ENCODE measurements at places on chromosomes 5 and 9. TPM values are rescaled to one million over a fixed set of nuclear protein-coding genes. Genes with fewer than 3 reads are reported as not detected.

DNA sequence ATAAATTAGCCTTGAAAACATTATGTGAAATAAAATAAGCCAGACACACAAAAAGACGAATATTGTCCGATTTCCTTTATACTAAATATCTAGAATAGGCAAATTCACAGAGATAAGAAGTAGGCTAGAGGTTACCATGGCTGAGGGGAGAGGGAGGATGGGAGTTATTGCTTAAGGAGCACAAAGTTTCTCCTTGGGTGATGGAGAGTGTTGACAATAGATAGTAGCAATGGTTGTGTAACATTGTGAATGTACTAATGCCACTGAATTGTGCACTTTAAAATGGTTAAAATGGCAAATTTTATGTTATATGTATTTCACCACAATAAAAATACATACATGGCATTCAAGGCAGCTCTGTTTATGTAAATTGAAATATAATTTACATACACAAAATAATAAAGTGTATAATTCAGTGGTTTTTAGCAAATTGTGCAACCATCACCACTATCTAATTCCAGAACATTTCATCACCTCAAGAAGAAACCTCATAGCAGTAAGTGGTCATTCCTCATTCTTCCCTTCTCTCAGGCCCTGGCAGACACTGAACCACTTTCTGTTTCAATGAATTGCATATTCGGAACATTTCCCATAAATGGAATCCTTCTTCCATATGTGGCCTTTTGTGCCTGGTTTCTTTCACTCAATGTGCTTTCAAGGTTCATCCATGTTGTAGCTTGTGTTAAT is 59.2 kb downstream of the NDST1 start:
- H3K27me3 ChIP-seq, result no peaks in the 10 kb centered on the region
- H3K4me3 ChIP-seq, result no peak overlapping the region
- H3K36me3 ChIP-seq, result no peaks in the 10 kb centered on the region
- H3K4me1 ChIP-seq, result no peaks in the 10 kb centered on the region
- H3K27ac ChIP-seq, result peak overlapping the region; percentile 42

DNA sequence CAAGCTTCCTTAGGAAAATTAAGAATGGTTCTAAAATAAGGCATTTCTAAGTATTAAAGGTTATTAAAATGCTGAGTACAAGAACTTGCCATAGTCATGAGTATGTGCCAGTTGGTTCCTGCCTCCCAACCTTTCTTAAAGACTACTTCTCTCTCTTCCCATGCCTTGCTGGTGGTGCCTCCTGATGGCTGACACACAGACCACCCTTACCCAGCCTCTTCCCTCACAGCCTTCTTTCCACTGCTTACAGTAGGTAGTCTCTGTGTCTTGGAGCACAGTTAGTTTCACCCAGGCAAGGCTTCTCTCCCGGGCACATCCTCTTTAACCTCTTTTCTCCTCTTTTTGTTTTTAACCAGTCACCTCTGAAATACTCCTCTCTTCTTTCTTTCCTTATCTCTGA is 20.6 kb upstream of the GPR150 start:
- H3K4me1 ChIP-seq, result peaks cover 5% of the 10 kb centered on the region
- no peaks in the 10 kb centered on the region for H3K27me3 ChIP-seq
- no peaks in the 10 kb centered on the region for H3K36me3 ChIP-seq
- H3K4me3 ChIP-seq, result no peak overlapping the region
- no peak for DNase-seq

DNA sequence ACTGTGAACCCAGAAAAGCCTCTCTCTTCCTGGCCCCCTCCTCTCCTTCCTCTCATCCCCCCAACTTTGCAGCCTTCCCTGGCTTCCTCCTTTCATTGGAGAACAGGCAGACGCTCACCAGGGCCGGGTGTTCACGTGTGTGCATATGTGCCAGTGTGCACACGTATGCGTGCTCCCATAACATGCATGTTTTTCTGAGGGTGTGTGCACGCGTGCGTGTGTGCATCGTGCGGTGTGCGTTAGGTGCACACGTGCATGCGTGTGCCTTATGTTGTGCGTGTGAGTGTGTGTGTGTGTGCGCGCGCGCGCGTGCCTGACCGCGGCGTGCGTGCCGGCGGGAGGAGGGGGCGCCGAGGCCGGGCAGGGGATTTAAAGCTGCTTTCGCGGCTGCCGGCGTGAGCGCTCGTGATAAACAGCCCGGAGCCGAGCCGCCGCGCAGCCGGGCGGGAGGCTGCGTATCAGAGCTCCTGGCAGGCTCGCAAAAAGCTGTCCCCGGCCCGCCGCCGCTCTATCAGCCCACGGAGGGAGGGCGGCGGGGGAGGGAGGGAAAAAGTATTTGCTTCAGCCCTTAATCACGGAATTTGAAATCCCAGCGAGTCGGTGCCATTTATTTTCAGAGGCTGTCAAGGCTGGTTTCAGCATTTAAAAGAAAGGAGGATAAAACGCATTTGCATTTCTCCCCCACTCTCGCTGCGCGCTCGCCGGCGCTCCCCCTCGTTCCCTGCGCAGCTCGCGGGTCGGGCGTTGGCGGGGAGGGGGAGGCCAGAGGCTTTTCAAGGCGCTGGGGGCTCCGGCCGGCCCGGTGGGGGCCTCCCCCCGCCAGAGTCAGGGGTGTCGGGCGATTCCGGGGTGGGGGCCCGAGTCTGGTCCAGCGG is 183.9 kb downstream of the C9orf50 start:
- H3K4me3 ChIP-seq, result peak overlapping the region; percentile 71
- H3K4me1 ChIP-seq, result peaks cover 10% of the 10 kb centered on the region
- H3K27me3 ChIP-seq, result peaks cover 27% of the 10 kb centered on the region
- no peak overlapping the region for H3K27ac ChIP-seq

DNA sequence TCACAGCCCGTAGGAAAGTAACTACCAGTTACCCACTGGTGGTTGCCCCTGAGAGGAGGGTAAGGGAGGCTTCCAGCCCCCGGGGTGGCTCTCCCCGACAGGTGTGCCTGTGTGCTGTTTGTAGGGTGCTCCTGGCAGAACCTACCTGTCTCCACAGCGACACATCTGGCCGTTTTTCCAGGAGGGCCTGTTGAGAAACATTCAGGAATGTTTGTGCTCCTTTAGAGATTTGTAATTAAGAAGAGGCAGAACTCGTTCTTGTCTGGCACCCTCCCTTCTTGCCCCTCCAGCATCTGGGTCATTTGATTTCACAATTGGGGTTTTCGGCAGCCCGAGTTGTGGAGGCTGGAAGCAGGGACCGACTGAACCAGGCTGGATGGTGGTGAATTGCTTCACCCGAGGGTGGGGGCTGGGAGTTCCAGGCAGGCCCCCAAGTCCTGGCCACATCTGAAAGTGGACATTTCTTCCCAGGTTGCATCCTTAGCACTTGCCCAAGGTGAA is 74.2 kb downstream of the WWC1 start:
- H3K27me3 ChIP-seq, result no peaks in the 10 kb centered on the region
- DNase-seq, result no peak
- H3K36me3 ChIP-seq, result no peaks in the 10 kb centered on the region
- H3K27ac ChIP-seq, result no peak overlapping the region

DNA sequence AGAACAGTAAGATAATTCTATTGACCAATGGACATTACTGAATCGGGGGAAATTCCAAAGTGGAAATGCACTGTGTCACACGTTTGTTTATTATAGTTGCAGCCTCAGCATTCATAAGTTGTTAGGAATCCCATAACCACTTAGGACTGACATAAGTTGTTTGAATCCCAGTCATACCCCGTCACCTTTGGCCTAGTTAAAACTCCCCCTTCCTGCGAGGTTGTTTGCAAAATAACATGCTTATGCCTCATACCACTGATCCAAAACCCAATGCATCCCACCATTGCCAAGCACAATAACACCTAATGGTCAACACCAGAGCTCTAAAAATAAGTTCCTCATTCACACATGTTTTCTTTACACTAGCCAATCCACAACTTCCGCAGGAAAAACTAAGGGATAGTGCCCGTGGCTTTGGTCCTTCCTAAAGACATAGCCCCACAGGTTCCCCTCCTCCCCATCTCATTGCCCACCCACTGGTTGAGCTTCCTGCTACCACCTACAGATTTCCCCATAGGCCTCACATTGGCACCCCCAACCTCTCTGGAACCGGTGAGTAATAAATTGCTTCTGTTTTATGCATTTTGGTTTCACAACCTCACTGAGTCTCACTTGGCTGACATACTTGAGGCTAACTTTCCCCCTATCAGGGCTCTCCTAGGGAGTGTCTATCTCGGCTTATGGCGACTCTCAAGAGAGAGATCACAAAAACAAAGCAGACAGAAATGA is 42.3 kb upstream of the MUSK start:
- DNase-seq, result no peak
- no peak overlapping the region for H3K4me3 ChIP-seq
- no peaks in the 10 kb centered on the region for H3K27me3 ChIP-seq
- no peaks in the 10 kb centered on the region for H3K36me3 ChIP-seq
- no peak overlapping the region for H3K27ac ChIP-seq

- DNase-seq, result no peak
- no peaks in the 10 kb centered on the region for H3K36me3 ChIP-seq
- peaks cover 50% of the 10 kb centered on the region for H3K4me1 ChIP-seq
- no peak overlapping the region for H3K4me3 ChIP-seq
- H3K27ac ChIP-seq, result peak overlapping the region; percentile 64
- no peaks in the 10 kb centered on the region for H3K27me3 ChIP-seq
Measured at GRCh38 chr5:10578293-10578665, 14.4 kb downstream of the ANKRD33B start.

- no peaks in the 10 kb centered on the region for H3K4me1 ChIP-seq
- no peak for DNase-seq
- H3K27me3 ChIP-seq, result no peaks in the 10 kb centered on the region
- no peak overlapping the region for H3K27ac ChIP-seq
- H3K36me3 ChIP-seq, result no peaks in the 10 kb centered on the region
Measured at GRCh38 chr5:9091896-9092662, 453.8 kb downstream of the SEMA5A start.

DNA sequence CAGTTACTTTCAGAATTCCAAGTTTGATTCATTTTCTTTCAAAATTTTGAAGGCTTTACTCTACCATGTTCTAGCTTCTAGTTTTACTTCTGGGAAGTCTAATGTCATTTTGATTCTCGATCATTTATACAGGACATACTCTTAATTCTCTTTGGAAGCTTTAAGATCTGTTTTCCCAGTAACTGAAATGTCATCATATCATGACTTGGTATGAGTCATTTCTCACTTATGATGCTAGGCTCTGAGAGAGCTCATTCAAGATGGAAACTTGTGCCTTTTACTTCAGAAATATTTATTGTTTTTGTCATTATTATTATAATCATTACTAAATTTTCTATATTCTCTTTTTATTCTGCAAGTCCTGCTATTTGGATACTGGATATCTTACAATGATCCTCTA is 222.3 kb downstream of the PARP8 start:
- H3K36me3 ChIP-seq, result no peaks in the 10 kb centered on the region
- DNase-seq, result no peak
- no peaks in the 10 kb centered on the region for H3K27me3 ChIP-seq
- H3K4me1 ChIP-seq, result no peaks in the 10 kb centered on the region
- H3K4me3 ChIP-seq, result no peak overlapping the region
- no peak overlapping the region for H3K27ac ChIP-seq

- H3K27ac ChIP-seq, result no peak overlapping the region
- H3K36me3 ChIP-seq, result no peaks in the 10 kb centered on the region
- DNase-seq, result no peak
- no peaks in the 10 kb centered on the region for H3K4me1 ChIP-seq
- no peak overlapping the region for H3K4me3 ChIP-seq
- H3K27me3 ChIP-seq, result no peaks in the 10 kb centered on the region
Measured at GRCh38 chr5:130893006-130893405, 272.1 kb downstream of the HINT1 start.

GRCh38 chr5:76625087-76625815 is 2.0 kb upstream of the F2RL2 start:
- H3K27me3 ChIP-seq, result no peaks in the 10 kb centered on the region
- no peaks in the 10 kb centered on the region for H3K36me3 ChIP-seq
- no peak overlapping the region for H3K27ac ChIP-seq
- no peaks in the 10 kb centered on the region for H3K4me1 ChIP-seq
- no peak for DNase-seq
- no peak overlapping the region for H3K4me3 ChIP-seq

GRCh38 chr5:96795626-96796025 is 12.1 kb downstream of the ERAP1 start:
- no peak overlapping the region for H3K4me3 ChIP-seq
- no peaks in the 10 kb centered on the region for H3K27me3 ChIP-seq
- no peak overlapping the region for H3K27ac ChIP-seq
- no peaks in the 10 kb centered on the region for H3K4me1 ChIP-seq
- DNase-seq, result no peak

The SLC46A2 gene
- total RNA-seq, result not detected

The TMEM171 gene
- 0.97 TPM for total RNA-seq

The ARL14EPL gene
- total RNA-seq, result 0.11 TPM

The CBY3 gene
- not detected for total RNA-seq

All from gastrocnemius medialis (tissue), 4 donors.